ENCODE measurements at places on chromosomes 7 and 10.

GRCh38 chr7:36192877-36193276, 39.8 kb downstream of the EEPD1 start:
- DNase-seq, result no peak

DNA sequence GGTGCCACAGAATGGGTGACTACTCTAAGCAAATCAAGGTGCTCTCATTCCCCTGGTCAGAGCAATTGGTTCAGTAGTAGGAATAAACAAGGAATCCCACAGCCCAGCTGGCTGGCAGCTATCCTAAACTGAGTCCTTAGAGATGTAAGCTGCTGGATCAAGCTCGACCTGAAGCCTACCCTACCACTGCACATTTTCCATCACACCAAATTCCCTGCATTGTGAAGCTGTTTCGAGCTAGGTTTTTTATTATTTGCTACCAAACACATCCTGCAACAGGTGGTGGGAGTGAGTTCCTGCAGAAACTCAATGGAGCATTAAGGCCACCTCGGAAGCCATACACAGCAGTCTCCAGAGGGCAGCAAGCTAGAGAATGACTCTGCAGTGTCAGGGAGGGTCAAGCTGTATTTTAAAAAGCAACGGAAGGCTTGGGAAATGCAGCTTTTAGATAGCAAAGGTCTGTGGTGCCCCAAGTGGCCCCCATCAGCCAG, 33.7 kb upstream of the TNRC18 start:
- no peak for DNase-seq

DNA sequence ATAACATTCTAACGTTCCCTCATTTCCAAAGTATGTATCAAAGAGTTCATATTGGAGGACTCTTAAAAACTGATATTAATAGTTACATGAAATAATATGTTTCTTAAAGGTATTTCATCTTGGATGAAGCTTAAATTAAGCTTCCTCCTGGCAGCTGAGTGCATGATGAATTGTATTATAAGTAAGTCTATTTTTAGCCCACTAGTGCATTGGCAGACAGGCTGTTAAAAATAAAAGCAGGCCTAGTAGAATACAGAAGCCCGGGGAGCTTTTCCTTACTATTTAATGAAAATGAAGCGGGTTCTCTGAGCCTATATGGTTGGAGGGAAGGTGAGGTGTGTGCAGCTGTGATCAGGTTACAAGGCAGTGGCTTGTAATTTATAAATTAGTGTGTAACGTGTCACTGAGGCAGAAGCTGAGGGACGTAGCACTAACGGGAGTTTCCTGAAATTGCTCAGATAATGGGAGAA, 130.7 kb upstream of the KMT2E start:
- DNase-seq, result no peak

DNA sequence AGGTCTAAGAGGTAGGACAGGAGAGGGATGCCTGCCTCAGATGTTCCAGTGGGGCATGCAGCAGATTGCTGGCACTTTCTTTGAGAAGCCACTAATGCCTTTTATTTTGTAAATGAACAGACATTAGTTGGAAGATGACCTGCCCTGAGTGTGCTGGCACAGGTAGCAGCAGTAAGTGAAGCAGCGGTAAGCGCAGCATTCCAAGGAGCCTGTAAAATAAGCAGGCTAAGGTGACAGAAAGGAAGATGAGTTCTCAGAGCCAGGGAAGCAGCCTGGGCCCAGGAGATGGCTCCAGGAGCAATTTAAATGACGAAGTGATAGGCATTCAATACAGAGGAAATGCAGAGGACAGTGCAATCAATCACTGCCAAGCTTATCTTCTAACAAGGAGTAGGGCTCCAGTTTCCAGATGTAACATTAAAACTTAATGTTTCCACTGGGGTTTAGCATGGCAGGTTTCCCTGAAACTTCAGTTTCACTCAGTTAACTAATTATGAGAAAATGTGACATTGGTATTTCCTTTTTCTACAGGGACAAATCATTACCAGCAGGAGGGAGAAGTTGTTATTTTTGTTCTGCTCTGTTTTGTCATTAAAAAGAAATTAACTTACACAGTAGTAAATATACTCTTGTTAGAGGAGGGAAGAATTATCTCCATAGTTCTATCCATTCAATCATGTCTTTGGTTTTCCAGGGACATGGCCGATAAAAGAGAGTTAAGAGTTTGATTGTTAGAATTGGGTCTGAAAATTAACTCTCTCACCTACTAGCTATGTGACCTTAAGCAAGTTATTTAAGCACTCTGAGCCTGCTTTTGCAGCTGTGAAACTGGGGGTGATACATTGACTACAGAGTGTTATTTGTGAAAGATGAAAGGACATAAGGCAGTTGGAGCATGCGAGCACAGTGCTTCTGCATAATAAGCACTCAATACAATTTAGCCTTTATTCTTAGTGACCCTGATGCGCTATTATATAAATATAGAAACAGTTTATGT, 96.6 kb upstream of the PTN start:
- DNase-seq, result no peak

DNA sequence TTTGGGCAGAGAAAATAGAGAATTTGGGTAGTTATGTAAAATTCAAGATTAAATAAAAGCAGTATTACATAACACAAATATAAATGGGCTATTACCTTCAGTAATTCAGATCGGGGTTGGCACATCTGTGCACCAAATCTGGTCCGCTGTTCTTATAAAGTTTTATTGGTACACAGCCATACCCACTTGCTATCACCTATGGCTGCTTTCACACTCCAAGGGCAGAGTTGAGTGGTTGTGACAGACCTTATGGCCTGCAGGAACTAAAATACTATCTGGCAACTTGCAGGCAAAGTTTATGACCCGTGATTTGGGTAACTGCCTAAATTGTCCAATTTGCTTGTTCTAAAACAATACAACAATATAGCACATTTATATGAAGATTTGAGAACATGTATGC, 249.3 kb downstream of the DIP2C start:
- no peak for DNase-seq

GRCh38 chr7:95330204-95330960, 6.0 kb upstream of the PON1 start:
- no peak for DNase-seq

DNA sequence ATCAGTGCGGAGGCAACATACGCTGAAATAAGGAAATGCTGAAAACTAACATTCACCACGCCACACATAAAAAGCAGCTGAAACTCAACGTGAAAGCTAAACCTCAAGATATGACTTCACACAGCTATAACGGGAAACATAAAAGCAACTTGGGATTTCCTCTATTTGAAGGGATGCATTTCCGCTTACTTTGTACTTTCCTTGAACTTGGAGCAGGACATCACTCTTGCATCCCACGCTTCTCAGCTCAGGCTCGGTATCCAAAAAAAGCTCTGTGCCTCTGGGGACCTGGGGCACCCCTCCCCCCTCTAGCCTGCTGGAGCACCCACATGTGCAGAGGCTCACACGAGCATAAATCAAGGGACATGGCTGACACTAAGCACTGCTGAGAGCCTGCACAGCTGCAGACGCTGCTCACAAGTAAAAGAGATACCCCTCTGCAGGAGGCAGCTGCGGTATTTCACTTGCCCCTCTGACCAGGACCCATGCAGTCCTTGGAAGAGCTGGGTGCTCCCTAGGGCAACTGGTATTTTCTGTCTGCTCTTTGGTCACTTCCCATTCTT, 34.2 kb downstream of the PARD3 start:
- DNase-seq, result peak; percentile 39

GRCh38 chr10:30490289-30491000, 56.5 kb downstream of the MAP3K8 start:
- no peak for DNase-seq

GRCh38 chr7:37491919-37492694, 43.4 kb upstream of the ELMO1 start:
- DNase-seq, result no peak

DNA sequence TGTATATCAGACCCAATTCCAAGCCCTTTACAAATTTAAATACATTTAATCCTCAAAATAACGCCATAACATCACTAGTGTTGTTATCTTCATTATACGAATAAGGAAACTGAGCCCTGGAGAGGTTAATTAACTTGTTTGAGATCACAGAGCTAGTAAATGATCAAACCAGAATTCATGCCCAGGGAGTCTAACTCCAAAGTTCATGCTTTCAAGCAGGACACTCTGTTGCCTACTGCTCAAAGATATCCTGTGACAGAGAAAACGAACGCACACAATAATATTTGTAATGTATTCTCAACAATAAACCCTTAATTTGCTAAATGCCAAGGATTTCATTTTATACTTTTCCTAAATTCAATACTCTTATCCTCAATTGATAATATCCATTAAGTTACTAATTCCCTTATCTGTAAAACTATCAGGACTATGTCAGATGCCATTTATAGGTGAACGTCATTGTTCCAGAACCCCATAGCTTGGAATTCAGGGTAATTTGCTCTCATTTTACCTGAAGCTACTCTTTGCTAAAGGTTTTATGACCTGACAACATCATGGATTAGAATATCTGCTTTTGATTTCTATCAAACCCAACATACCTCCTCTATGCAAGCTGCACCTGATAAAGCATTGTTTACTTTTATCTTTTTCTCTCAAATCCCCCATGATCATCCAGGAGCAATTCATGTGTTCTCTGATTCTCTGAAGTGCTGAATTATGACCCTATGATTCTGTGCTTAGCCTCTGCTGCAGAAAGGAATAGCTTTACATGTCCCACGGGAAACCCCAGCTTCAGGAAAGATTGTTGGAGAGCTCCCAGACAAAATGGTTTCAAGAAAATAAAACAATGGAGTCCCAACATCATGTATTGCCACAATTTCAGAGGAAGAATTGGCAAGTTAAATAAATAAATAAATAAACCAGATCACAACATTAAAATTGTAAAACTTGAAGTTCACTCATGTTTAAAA, 150.2 kb upstream of the CDK1 start:
- DNase-seq, result no peak

DNA sequence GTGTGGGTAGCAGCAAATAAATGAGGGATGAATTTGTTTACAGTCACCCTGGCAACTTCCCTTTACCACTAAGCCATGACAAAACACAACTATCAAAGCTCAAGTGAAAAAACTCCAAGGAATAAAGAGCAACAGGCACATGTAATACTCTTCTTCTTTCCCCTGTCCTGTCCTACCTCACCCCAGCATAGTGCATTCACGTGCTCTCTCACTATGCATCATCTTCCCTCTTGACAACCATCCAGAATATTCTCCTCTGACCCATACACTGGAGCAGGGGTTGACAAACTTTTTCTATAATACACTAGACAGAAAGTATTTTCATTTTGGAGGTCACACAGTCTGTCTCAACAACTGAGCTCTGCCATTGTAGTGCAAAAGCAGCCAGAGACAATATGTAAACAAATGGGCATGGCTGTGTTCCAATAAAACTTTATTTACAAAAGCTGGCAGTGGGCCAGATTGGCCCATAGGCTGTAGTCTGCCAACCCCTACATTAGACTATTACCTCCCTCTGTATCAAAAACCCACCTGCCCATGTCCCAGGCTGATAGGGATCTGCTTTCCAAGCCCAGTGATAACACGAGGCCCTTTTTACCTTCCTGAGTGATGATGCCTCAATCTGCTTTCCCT, 354.5 kb downstream of the FGFR2 start:
- DNase-seq, result no peak

DNA sequence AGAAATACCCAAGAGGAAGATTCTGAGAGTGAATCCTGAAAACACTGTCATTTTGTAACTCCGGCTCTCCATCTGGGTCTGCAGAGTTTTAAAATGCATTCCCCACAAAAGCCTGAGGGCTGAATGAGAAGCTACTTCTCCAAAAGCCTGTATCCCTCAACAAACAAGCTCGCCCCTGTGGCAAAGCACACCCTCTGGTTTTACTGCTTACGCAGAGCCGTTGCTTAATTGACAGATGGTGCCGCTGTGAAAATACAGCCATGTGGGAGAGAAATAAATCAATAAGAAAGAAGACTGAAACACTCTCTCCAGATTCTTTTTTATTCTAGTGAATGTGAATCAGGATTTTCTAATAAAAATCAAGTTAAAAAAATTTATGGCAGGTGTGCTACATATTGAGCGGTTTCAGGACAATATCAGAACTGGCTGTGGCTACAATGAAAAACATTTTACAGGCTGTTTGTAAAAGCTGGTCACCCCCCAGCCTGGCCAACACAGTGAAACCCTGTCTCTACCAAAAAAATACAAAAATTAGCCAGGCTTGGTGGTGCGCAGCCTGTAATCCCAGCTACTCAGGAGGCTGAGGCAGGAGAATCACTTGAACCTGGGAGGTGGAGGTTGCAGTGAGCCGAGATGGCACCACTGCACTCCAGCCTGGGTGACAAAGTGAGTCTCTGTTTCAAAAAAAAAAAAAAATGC, 32.5 kb downstream of the C7orf33 start:
- no peak for DNase-seq

GRCh38 chr7:20797462-20798080, 10.9 kb upstream of the SP8 start:
- no peak for DNase-seq

- DNase-seq, result no peak
These were observed 76.1 kb upstream of the HDAC9 start for GRCh38 chr7:18419456-18419855.

DNA sequence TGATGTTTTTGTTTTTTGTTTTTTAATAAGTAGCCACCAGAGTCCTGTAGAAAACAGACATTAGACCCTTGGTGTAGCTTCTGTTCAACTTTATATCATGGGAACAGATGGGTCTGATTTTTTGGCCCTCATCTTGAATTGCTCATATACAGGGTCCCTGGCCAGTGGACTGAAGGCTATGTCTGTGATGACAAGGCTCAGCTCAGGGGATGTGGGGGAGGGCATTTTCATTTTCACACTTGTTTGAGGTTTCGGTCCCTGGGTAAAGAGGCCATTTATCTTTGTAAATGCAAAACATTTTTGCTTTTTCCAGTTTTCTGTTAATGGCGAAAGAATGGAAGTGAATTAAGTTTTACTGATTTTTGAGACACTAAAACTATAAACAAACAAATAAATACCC, 257.6 kb upstream of the PHYHIPL start:
- DNase-seq, result no peak

DNA sequence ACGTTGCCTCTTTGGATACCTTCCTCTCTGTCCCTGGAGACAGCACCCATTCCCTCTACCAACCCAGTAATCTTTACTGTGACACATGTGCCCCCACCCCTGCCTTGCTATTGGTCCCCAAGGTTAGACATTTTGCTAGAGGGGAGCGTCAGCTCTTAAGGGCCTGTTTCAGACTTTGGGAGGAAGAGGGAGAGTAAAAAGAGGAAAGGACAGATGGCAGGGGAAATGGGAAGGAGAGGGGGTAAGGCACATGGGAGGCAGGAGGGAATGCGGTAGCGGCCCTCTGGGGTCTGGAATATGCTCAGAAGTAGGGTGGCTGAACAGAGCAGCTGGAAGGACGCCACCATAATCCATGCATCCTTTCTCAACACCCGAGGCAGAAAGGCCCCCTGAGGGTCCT, 12.2 kb downstream of the BLNK start:
- DNase-seq, result no peak

GRCh38 chr7:127730658-127731276, 78.8 kb downstream of the SND1 start:
- DNase-seq, result no peak

GRCh38 chr7:49692516-49692915, 80.9 kb upstream of the VWC2 start:
- no peak for DNase-seq

Measured in left cardiac atrium (tissue), 4 donors.